BJ (cell line): ENCODE measurements at places on chromosomes 1 and 21. TPM values are rescaled to one million over a fixed set of nuclear protein-coding genes. Genes with fewer than 3 reads are reported as not detected.

Gene CATSPERE
- polyA plus RNA-seq = 0.20 and 0.65 TPM in 2 replicates

Gene KRTAP13-2
- polyA plus RNA-seq = not detected in 2 replicates

DNA sequence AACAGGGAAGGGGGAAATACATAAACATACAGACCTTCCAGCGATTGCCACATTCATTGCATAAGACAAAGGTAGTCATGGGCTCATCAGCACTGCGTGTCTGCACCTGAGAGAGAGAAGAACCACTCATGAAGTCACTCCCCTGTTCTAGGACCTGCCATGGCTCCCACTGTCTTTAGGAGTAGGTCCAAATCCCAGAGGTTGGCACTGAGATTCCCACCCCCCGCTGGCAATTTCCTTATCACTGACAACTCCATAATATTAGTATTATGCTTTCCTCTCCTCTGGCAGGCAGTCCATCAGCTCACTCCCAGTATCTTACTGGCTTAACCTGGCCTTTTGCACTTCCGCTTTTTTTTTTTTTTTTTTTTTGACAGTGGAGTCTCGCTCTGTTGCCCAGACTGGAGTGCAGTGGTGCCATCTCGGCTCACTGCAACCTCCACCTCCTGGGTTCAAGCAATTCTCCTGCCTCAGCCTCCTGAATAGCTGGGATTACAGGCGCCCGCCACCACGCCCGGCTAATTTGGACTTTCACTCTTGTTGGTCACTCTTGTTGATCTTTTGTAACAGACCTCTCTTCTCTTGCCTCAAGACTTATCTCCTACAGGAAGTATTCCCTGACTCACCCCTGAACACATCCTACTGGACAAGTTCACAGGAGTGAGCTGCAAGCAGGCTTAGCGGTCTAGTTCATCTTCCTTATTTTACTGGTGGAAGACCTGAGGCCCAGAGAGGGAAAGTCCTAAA lies 14.8 kb upstream of the ZNF436 start:
- no peak for DNase-seq

GRCh38 chr1:99858286-99858685 lies 8.1 kb downstream of the AGL start:
- no peak for DNase-seq

- DNase-seq = no peak
Measured at GRCh38 chr1:67342076-67342890, 34.6 kb downstream of the IL12RB2 start.

Gene MAGI3
- 1.9 and 2.4 TPM in 2 replicates for polyA plus RNA-seq

Gene ILDR2
- 0.01 TPM in 1 of 2 replicates, not detected in the other for polyA plus RNA-seq

GRCh38 chr1:17538428-17539117 lies 925 bp upstream of the ARHGEF10L start:
- DNase-seq = no peak

- no peak for DNase-seq
Measured at GRCh38 chr1:119069682-119070081, 70.8 kb downstream of the WARS2 start.

GRCh38 chr1:110522560-110522959 lies 3.6 kb upstream of the KCNA10 start:
- DNase-seq = no peak

Gene ADAMTS1
- polyA plus RNA-seq = 651 and 1,081 TPM in 2 replicates

DNA sequence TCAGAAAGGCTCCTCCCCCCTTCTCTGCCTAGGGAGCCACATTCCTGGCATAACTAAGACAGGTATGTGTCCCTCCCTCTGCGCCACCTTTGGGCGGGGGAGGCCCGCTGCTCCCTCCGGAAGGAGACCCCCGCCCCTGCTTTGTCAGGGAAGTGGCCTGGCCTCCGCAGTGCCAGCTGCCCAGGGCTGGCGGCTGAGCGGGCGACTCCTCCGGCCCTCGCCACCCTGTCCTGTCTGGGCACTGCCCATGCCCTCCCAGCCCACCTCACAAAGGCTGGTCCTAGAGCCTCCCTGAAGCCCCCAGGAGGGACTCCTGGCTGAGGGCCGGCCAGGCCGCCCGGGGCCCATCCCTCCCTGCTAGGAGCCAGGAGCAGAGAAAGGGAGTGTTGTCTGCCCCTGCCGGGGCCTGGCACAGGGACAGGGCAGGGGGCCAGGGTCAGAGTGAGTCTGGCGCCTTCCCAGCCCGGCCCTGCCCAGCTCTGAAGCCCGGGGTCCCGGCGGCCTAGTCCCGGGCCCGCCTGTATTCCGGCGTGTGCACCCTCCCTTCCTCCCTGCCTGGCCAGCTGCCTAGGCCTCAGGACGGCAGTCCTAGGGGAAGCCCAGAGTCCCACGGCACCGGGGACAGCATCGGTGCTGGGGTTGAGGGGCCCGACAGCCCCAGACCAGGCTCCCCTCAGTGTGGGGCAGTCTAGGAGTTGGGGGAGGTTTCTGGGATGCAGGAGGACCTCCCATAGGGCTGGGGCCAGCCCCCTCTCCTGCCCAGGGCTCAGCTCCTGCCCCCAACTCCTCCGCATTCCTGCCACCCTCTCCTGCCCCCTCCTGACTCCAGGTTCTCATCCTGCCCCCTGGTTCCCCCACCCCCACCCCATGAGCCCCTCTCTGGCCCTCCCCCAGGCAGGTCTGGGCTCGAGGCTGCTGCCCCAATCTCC lies 5.1 kb downstream of the AGRN start:
- DNase-seq = no peak

Gene AK4
- polyA plus RNA-seq = 11.9 and 24.2 TPM in 2 replicates

DNA sequence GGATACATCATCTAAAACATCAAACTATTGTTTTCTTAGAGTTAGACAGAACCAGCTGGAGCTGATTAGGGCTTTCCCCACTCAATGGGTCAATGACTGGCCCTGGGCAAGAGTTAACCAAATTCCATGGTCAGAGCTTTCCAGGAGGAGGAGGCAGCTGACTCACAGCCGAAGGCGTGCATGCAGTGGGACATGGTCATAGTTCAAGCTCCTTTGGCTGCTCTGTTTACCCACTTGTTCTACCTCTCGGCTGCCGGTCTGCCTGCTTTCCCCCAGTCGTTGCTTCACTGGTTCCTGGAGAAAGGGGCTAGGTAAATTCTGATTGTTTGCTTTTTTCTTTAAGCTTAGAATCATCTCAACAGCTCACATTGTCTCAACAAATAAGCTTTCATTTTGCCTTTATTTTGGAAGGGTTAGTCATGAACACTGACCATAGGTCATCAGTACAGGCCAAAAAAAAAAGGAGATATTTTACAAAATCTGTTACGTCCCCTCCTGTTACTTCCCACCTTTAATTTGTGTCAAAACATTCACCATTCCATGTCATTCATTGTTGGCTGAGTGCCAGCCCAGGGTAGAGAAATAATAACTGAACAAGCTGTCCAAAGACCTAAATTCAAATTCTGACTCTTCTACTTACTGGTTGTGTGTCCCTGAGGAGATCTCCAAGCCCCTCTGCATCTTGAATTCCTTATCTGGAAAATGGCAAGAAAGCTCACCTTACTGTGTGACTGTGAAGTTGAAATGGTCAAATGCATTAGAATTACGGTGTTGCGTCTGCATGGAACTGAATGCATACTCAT lies 12.0 kb downstream of the MAB21L3 start:
- DNase-seq = peak; percentile 86

DNA sequence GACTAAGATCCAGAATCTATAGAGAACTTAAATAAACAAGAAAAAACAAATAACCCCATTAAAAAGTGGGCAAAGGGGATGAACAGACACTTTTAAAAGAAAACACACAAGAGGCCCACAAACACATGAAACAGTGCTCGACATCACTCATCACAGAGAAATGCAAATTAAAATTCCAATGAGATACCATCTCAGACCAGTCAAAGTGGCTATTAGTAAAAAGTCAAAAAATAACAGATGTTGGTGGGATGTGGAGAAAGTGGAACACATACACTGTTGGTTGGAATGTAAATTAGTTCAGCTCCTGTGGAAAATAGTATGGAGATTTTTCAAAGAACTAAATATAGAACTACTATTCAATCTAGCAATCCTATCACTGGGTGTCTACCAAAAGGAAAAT lies 143.1 kb downstream of the IFI44 start:
- peak; percentile 35 for DNase-seq

Gene CSRP1
- polyA plus RNA-seq = 720 and 957 TPM in 2 replicates

Gene TCP10L
- polyA plus RNA-seq = 0.11 TPM in 1 of 2 replicates, not detected in the other

DNA sequence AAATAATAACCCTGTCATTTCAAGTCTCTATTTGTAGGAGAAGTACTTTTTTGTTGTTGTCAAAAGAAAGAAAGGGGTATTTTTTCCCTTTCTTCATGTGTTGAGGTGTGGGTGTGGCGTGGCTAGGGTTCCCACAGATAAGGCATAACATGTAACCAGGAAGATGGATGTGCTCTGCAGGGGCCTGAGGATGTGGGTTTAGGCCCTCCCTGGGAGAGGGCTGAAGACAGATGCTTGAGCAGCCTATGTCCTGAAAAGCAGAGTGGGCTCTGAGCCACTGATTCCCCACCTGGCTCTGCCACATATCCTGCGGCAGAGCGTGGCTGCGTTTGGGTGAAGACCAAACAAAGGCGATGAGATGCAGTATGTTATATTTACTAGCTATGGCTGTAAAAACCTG lies 13.9 kb upstream of the ADAR start:
- DNase-seq = no peak

DNA sequence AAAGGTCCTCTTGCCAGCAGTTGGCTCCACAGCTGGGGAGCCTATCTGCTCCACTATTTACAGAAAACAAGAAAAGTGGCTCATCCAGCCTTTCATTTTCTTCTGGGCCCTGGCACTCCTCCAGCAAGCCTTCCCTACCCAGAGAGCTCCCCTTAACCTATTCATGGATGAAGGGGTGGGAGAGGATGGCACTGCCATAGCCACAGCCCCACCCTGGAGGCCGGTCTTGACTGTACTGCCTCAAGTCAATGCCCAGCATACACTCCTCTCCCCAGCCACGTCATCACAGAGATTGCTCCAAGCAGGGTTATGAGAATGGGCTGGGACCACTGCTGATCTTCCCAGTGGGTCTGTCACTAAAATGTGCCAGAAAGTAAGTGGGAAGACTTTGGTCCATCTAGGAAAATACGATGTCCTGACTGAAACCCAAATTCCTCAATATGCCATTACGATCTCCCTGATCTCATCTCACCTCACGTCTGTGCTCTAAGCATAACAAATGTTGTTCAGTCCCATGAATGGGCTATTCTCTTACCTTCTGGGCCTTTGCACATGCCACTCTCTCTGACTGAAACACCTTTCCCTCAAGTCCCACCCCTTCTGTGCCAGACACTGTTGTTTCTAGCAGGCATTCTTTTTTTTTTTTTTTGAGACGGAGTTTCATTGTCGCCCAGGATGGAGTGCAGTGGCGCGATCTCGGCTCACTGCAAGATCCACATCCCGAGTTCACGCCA lies 21.4 kb upstream of the PTAFR start:
- no peak for DNase-seq

DNA sequence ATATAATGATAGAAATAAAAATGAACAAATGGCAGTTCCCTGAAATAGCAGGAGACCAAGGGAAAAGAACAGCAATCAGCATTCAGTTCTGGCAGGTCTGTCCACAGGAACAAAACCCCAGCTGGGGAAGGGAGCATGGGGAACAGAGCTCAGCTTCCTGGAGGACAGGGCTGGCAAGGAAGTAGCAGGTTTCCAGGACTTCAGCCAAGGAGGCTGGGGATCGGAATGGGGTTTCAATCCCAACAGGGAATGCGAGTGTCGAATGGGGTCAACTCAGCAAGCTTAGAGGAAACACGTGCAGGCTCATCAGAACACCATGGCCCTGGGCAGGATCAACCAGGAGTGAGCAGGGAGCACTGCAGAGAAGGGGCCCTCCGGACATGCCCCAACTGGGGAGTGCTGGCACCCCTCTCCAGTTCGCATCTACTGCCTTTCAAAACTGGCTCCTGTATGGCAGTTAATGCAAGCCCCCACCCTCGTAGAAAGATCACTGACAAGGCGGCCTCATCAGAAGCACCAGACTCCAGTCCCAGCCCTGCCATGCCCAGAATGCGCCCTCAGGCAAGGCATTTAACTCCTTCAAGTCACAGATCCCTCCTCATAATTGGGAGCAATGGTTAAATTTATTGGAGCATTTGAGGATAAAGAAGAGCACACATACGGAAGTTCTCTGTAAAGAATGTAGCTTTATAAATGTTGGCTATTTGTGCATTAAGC lies 72.4 kb downstream of the SEC16B start:
- DNase-seq = no peak

DNA sequence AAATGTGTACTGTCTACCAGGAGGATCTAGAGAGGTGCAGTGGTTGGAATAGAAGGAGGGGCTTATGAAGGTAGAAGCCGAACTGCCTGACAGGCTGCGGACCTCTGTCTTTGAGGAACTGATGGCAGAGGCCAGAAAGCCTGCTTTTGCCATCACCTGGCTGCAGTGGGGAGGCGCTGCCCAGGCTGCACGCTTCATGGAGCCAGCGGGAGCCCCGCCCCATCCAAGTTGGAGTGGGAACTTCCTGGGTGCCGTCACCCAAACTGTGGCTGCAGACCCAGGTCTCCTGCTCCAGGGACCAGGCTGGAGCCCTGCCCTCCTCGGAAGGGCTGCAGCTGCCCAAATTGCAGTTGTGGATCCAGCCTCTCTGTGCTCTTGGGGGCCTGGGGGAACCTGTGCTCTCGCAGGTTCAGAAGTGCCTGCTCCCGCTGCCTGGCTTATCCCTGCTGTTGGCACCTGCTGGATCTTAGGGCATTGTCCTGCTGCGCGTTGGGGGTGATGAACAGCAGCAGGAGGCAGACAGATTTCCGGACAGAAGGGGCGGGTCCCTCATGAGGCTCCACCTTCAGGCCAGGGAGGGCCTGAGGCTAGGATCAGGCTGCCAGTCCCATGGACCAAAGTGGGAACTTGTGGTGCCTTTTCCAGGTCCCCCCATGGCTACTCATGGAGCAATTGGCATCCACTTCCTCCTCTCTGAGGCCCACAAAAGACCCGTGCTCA lies 118.0 kb upstream of the PLPPR4 start:
- no peak for DNase-seq

Gene BARHL2
- polyA plus RNA-seq = not detected in 2 replicates

DNA sequence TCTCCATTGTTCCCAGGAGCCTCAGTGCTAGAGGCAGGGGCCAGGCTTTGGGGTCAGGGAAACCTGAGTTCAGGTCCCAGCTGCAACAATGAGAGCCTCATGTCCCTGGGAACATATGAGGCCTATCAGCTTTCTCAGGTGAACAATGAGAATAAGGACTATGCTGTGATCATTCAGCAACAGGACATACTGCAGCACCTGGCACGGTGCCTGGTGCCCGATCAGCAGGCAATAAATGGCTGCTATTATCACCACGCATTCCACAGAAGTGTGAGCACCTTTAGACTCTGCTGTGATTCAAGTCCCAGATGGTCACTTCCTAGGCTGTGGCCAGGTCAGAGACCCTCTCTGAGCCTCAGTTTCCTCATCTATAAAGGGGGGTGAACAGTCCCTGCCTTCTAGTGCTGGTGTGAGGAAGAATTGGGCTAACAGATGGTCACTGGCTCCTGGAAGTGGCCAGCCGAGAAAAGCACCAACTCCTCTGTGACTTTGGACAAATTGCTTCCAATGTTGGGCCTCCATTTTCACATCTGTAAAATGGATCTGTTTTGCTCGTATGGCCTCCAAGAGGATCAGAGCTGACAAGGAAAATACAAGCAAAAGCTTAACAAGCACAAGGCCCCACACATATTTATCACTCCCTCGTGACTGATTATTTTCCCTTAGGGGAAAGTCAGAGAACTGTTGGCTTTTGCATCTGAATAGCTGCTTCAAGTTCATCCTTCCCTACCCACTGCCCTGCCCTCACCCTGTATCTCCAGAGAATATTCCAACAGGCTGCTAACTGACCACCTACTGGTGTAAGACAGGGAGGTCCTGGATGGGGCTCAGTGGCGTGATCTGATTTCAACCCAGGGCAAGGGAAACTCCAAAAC lies 1.1 kb downstream of the SLC5A9 start:
- no peak for DNase-seq
